ENCODE measurements at places on chromosomes 5 and 9.

GRCh38 chr9:14434158-14434504 lies 120.2 kb upstream of the NFIB start:
- DNase-seq: no peak

DNA sequence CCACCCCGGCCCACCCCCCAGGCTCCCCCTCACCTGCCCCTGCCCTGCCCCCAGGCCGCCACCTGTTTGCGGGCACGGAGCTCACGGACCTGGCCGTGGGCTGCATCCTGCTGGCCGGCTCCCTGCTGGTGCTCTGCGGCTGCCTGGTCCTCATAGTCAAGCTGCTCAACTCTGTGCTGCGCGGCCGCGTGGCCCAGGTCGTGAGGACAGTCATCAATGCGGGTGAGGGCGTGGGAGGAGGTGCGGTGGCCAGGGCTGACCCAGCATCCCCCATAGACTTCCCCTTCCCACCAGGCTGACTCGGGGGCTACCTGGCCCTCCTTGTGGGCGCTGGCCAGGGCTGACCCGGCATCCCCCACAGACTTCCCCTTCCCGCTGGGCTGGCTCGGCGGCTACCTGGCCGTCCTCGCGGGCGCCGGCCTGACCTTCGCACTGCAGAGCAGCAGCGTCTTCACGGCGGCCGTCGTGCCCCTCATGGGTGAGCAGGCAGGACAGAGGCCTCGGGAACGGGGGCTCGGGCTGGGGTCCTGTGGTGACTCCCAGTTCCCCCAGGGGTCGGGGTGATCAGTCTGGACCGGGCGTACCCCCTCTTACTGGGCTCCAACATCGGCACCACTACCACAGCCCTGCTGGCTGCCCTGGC lies 3.5 kb downstream of the SLC34A3 start:
- DNase-seq: no peak

DNA sequence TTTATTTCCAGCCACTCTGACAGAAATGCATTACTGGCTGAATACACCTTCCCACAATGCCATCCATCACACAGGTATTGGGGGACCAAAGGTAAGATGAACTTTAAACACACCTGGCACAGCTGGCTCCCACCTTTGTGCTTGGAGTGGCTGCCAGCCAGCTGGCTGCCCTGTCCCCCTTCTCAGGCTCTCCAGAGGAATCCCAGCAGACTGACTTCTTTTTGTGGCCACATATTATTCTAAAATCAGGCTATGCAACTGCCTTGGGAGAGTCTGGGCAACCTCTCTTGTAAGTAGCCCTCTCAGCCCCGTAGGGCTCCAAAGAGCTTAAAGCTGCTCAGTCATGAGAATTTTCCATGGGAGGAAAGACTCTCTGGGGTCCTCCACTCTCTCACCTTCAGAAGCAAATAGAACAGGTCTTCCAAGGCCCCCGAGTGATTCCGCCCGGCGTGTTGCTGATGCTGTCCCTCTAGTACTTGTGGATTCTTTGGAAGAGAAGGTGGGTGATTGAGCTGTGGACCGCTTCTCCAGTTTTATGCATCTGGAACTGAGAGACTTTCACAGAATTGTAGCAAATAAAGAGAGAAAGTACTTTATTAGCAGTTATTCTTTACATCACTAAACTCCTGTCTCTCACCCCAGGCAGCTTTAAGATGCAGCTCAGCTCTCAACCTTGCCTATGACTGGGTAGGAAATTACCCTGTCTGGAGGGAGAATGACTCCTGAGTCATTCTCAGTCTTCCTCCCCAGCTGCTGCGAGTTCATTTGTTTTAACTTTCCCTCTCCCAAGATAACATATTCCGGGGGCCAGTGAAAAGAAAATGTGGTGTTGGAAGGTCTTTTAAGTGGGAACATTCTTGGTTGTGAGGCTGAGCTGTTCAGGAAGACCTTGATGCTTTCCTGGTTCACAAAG lies 159.4 kb upstream of the PITX1 start:
- peak; percentile 57 for DNase-seq

DNA sequence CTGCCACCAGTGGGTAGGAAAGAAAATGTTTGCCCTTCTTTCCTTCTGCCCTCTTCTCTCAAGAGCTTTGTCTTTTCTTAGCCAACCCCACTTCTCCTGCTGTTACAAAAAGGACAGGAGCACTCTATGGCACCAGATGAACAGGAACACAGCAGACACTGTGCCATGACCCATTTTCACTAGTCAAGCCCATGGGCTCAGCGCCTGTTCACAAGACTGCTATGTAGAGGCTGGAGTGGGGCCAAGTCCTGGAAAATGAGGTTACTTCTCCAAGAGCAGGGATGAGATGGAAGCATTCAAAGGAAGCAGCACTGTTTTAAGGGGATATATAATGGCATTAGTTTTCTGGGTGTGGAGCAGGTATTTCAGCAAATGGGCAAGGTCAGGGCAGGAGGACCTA lies 46.8 kb upstream of the GRAMD2B start:
- DNase-seq: no peak

- peak; percentile 65 for DNase-seq
These were observed 91.1 kb downstream of the TRIO start for GRCh38 chr5:14234204-14234603.

- DNase-seq: no peak
These were observed 31.4 kb upstream of the RAI14 start for GRCh38 chr5:34624691-34625090.

- no peak for DNase-seq
These were observed 25.3 kb downstream of the EFCAB9 start for GRCh38 chr5:172219296-172219695.

- DNase-seq: no peak
These were observed 193.9 kb downstream of the SEC61B start for GRCh38 chr9:99416007-99416406.

Measured in EL (cell line).